ENCODE measurements at places on chromosomes 11 and 22. TPM values are rescaled to one million over a fixed set of nuclear protein-coding genes. Genes with fewer than 3 reads are reported as not detected.

- peak; percentile 78 for DNase-seq
Measured at GRCh38 chr22:17964643-17965042, 59.7 kb downstream of the MICAL3 start.

DNA sequence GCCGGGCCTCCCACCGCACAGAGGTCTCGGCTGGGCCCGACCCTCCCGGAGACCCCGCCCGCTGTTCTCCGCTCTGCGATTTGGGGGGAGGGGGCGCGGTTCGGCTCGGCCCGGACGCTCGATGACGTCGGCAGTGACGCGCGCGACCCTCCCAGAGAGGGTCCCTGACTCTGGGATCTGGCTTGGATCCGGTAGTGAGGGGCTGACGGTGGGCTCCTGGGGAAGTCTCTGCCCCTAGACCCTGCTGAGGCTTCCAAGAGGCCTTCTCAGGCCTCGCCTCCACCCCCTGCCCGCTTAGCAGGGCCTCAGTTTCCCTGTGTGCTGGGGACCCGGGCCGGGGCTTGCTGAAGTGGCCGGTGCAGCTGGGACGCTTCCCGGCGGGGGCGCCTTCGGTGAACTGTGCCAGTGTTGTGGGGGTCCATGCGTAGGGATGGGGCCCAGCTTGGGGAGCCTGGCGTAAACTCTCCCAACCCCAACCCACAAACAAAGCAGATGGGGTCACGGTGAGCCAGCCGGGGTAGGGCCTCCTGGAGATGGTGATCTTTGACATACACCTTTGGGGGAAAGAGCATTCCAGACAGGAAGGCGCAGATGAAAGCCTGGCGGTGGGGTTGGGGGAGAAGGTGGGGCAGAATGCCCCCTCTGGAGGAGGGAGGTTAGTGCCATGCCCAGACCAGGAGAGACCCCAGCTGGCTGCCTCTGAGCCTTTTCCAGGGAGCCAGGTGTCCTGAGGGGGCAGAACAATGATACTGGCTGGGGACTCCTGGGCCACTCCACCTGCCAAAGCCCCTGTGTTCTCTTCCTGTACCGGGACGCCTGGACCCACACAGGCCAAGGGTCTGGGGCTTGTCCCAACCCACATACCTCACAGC, 1.0 kb downstream of the B4GALNT4 start:
- no peak for DNase-seq

The TRIM48 gene
- not detected for total RNA-seq

DNA sequence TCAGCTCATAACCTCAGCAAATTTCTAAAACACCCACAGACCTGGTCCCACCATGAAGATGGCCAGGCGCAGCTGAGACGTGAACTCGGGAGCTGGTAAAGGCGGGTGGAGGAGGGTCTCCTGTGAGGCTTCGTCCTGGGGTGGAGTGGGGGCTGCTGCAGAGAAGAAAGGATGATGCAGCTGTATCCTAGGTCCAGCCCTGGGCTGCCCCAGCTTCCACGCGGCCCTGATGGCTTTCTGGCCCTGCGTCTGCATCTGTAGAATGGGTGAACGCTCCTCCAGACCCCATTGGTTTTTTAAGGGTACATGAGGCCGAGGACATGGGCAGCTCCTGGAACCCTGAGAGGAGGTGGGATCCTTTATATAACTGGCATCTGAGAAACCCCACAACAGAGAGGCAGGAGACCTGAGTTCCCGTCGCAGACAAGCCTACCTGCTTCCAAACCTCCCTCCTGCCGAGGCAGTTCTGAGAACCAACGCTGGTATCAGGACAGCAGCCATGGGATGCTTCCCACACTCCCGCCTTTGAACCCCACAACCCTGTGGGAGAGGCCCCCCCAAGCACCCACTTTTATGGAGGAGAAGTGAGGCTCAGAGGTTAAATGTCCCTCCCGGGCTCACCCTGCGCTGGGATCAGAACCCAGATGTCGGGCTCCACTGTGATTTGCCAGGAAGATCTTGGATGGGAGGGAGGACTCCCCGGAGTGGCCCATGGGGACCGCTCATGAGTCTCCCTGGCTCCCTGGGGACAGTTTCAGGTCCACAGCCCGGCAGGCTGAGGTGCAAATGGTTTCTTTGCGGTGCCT, 55.2 kb upstream of the FGF3 start:
- no peak for DNase-seq

GRCh38 chr22:45073064-45073463, 63.3 kb upstream of the PHF21B start:
- DNase-seq = no peak

The SCUBE1 gene
- total RNA-seq = 0.10 TPM

- DNase-seq = no peak
Measured at GRCh38 chr22:22865311-22866072, 22.1 kb upstream of the IGLL5 start.

The FAM83F gene
- 4.6 TPM for total RNA-seq

- DNase-seq = no peak
Measured at GRCh38 chr22:37940698-37941376, 12.6 kb downstream of the C22orf23 start.

DNA sequence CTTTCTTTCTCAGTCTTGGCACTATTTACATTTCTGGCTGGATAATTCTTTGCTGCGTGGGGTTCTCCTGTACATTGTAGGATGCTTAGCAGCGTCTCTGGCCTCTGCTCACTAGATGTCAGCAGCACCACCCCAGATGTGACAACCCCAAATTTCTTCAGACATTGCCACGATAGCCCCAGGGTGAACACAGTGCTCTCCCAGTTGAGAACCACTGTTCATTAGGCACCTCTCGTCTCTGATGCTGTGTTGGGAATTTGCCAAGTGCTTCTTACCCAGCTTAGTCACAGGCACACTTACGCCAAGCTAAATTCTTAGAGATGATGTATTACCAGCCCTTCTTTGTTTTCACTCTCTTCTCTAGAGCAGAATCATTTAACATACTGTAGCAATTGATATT, 9.4 kb downstream of the TRIM6 start:
- peak; percentile 71 for DNase-seq

The UPK3A gene
- not detected for total RNA-seq

GRCh38 chr11:34052608-34053160, 1.2 kb downstream of the CAPRIN1 start:
- DNase-seq = no peak

- no peak for DNase-seq
Measured at GRCh38 chr22:48840112-48840949, 987.3 kb downstream of the BRD1 start.

- DNase-seq = no peak
Measured at GRCh38 chr11:110894224-110894623, 182.0 kb upstream of the ARHGAP20 start.

DNA sequence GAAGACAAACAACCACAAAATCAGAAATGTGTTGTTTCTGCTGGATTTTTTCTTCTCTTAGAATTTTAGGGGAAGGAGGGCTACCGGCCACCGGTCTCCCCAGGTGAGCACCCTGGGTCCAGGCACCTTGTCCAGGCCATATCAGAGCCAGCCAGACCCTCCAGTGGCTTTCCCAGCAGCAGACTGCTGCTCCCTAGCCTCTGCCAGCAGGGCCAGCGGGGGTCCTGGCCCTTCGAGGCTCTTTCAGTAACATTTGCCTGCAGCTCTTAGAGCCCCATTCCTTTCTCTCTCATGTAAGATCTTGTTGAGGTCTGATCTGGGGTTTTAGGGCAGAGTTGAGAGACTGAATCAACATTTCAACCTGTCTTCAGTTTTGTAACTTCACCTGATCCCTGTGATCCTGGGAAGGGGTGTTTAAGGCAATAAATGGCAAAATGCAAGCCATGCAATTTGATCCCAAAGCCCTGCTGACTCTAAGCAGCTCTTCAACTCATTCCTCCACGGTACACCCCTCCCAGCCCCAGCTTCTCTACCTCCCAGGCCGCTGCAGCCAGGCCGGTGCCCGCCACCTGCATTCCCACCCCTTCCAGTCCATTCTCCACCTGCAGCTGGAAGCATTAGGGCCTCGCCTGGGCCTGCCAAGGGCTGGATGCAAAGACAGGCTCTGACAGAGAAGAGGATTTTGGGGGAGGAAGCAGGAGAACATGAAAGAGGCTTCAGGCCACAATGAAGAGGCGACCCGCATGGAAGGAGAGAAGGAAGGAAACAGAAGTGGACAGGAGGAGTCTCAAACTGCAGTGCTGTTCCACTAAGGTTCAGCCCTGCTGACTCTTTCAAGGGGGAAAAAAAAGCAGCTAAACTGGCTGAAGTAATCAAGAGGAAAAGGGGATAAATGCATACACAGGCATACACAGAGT, 113.0 kb upstream of the FGF3 start:
- no peak for DNase-seq

The TMEM109 gene
- 18.6 TPM for total RNA-seq

The C1QTNF4 gene
- total RNA-seq = not detected

- DNase-seq = no peak
Measured at GRCh38 chr11:44192017-44192385, 96.5 kb downstream of the EXT2 start.

DNA sequence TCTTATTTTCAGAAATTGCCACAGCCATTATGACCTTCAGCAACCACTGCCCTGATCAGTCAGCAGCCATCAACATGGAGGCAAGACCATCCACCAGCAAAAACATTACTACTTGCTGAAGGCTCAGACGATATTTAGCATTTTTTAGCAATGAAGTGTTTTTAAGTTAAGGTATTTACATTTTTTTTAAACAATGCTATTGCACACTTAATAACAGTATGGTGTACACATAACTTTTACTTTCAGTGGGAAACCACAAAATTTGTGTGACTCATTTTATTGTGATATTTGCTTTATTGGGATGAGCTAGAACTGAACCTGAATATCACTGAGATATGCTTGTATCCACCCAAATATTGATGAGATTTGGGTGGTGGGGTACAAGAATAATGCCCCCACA, 110.9 kb downstream of the TSPAN18 start:
- no peak for DNase-seq

DNA sequence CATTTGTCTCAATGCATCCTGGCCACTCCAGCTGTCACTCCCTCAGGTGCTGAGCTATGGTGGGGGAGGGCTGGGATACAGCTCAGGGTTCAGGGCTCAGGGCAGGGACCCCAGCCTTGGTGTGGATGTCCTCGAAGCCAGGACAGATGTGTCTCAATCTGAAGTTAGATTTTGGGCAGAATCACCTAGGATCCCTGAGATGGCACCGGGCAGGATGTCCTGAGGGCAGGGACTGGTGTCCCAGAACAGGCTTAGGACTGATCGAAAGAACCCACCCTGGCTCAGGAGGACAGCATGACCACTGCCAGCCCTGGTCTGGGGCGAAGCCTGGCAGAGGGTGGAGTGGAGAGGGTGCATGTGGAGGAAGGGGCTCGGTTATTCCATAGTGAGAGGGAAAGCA, 96.8 kb upstream of the THY1 start:
- DNase-seq = no peak

GRCh38 chr11:57778318-57779037, 16.9 kb downstream of the CTNND1 start:
- peak; percentile 99 for DNase-seq

DNA sequence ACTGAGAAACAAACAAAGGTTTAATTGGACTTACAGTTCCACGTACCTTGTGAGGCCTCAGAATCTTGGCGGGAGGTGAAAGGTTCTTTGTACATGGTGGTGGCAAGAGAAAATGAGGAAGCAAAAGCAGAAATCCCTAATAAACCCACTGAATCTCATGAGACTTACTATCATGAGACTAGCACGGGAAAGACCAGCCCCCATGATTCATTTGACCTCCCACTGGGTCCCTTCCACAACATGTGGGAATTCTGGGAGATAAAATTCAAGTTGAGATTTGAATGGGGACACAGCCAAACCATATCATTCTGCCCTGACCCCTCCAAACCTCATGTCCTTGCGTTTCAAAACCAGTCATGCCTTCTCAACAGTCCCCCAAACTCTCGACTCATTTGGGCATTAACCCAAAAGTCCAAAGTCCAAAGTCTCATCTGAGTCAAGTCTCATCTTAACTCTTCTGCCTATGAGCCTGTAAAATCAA, 617.4 kb downstream of the CNTN5 start:
- no peak for DNase-seq

DNA sequence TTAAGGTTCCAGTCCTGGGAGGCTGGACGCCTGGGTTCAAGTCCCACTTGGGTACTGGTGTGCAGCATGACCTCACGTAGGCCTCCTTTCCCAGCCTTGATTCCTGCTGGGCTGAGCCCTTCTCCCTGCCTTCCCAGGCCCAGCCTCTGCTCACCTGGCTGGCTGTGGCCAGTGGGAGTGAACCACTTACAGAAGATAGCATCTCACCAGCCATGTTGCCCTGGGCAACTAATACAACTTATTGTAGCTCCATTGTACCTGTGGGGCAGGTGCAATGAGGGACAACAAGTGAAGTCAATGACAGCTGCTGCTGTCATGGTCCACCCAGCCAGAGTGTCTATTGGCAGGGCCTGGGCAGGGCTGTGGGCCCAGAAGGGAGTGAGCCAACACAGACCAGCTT, 48.4 kb upstream of the MPEG1 start:
- no peak for DNase-seq

The FGF4 gene
- total RNA-seq = not detected

- peak; percentile 11 for DNase-seq
Measured at GRCh38 chr22:43955883-43956782, 891 bp downstream of the SAMM50 start.

The TRIM68 gene
- 24.4 TPM for total RNA-seq

DNA sequence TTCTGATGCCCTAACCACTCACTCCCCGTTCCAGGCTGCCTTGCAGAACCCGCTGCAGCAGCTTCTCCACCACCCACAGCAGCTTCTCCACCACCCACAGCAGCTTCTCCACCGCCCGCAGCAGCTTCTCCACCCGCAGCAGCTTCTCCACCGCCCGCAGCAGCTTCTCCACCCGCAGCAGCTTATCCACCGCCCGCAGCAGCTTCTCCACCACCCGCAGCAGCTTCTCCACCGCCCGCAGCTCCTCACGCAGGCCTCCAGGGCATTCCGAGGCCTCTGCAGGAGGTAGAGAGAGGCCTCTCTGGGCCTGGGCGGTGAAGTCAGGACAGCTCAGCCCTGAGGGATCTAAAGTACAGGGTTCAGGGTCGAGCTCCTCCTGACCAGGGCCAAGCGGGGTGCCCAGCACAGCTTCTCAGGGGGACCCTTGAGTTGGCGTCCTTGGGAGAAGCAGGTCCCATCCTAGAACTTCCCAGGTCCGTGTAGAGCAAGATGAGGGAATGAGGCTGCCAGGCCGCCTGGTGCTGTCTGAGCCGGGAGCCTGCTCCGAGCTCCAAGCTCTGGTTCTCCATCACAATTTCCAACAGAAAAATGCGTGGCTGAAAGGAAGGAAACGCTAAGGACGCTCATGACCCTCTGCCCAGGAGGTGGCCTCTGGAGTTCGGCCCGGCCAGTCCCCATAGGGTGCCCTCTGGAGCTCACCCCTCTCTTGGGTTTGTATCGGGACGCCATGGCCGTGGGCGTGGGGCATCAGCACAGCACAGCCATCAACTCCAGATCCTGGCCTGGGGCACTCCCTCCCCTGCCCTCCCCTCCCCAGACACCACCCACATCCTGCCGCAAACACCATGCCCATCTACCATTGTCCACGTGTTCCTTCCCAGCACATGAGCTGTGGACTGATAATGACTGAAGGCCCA, 528.6 kb downstream of the BRD1 start:
- no peak for DNase-seq

DNA sequence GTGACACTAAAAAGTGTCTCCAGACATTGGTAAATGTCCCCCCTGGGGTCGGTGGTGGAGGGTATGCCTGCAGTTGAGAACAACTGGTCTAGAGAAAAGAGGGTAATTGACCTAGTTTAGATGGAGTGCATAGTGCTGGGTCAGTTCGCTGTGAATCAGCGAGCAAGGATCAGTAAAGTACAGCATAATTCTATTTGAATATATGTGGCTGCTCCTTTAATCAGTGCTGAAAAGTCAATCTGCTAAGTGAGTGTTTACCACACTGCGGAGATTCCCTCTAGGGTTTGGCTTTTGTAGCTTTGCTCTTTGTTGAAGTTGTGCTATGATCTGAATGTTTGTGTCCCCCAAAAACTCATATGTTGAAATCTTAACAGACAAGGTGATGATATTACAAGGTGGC, 15.0 kb downstream of the CAVIN3 start:
- no peak for DNase-seq

The CARNS1 gene
- total RNA-seq = 0.20 TPM

The B4GALNT4 gene
- total RNA-seq = 4.5 TPM

The RIC3 gene
- total RNA-seq = 6.1 TPM
